Right atrium auricular region (tissue), 2 donors: ENCODE measurements at places on chromosomes 5 and 9. TPM values are rescaled to one million over a fixed set of nuclear protein-coding genes. Genes with fewer than 3 reads are reported as not detected.
A peak's percentile ranks its signal among the peaks of the same experiment; 100 is the strongest.

Gene PKD2L2
- total RNA-seq: not detected

Gene TMEM215
- not detected for total RNA-seq

Gene CDX1
- total RNA-seq: not detected

Gene LTC4S
- total RNA-seq: 11.1 TPM

Gene ASPN
- total RNA-seq: 29.0 TPM

- no peaks in the 10 kb centered on the region for H3K27me3 ChIP-seq
- H3K4me1 ChIP-seq: no peaks in the 10 kb centered on the region
- no peak for DNase-seq
- no peaks in the 10 kb centered on the region for H3K36me3 ChIP-seq
- H3K27ac ChIP-seq: no peak overlapping the region
Observed at GRCh38 chr5:24773261-24773660, 128.5 kb upstream of the CDH10 start.

DNA sequence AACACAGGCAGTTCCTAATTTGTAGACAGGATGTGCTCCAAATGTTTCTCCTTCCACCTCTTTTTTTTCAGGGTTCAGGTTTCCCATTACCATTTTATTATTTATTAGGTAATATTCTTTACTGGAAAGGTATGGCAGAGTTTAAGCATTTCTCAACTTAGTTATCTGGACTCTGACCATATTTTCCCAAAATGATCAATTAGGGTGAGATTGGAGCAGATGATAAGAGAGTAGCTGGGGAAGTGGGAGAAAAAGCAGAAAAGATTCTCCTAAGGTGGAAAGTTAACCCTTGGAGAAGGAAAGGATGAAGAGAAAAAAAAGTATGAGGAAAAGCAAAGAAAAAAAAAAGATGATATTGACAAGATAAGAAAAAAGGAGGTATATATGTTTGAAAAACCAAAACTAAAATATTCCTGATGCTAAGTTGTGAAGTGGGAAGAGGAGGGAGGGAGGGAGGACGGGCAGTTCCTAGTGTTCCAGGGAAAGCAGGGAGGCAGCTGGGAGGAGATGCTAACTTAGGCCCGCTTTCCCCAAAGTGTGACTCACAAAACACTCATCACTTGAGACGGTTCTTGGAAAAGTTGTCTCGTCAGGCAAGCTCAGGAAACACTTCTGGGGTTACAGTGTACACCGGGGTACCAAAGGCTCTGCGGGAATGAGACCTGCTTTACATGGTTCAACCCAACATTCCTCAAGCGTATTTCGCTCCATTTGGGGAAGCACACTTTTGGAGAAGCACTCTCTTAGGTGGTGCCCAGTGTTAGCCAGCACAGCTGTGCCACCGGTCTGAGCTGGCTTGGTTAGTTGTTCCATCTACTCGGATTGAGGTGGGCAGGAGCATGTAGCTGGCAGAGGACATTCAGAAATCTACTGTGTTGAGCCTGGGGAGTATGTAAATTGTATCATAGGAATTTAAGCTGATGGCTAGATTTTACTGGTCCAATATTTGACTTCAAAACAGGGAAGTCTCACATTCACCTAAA is 35.1 kb downstream of the B4GALT1 start:
- no peak overlapping the region for H3K4me3 ChIP-seq
- peaks cover 67% of the 10 kb centered on the region for H3K36me3 ChIP-seq
- peak overlapping the region; percentile 37 for H3K27ac ChIP-seq
- no peaks in the 10 kb centered on the region for H3K27me3 ChIP-seq

DNA sequence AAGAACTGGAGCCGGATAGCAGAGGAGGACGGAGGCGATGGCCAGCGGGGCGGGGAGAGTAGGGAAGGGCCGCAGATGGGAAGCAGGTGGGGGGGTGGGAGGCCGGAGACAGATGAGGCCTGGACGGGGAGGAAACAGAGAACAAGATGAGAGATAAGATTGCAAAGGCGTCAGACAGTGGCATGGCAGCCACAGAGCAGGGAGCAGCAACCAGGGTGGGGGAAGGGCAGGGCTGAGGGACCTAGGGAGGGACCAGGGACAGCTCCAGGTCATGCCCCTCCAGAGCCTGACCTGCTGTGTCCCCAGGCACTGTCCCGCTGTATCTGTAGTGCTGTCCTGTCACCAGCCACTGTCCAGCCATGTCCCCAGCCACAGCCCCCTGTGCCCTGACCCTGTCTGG is 49.6 kb upstream of the LMX1B start:
- no peaks in the 10 kb centered on the region for H3K27me3 ChIP-seq
- DNase-seq: no peak
- no peak overlapping the region for H3K4me3 ChIP-seq
- no peak overlapping the region for H3K27ac ChIP-seq

DNA sequence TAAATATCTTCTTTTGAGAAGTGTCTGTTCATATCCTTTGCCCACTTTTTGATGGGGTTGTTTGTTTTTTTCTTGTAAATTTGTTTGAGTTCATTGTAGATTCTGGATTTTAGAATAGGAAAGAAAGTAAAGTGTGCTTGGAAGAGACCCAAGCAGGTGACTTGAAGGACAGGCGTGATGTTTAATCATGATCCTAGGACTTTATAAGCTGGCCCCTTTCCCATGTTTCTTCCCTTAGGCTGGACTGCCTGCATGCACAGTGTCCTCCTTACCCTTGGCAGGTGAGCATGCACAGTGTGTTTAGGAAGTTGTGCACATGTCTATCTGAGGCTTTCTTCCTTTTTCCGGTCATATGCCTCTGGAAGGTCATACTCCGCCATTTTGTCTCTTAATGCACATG is 61.3 kb downstream of the ISOC1 start:
- no peak overlapping the region for H3K27ac ChIP-seq
- H3K36me3 ChIP-seq: no peaks in the 10 kb centered on the region
- H3K27me3 ChIP-seq: no peaks in the 10 kb centered on the region

- H3K4me3 ChIP-seq: no peak overlapping the region
- DNase-seq: no peak
- H3K27ac ChIP-seq: no peak overlapping the region
- H3K36me3 ChIP-seq: peaks cover 18% of the 10 kb centered on the region
- no peaks in the 10 kb centered on the region for H3K27me3 ChIP-seq
Observed at GRCh38 chr5:180304431-180305375, 12.8 kb upstream of the MAPK9 start.

DNA sequence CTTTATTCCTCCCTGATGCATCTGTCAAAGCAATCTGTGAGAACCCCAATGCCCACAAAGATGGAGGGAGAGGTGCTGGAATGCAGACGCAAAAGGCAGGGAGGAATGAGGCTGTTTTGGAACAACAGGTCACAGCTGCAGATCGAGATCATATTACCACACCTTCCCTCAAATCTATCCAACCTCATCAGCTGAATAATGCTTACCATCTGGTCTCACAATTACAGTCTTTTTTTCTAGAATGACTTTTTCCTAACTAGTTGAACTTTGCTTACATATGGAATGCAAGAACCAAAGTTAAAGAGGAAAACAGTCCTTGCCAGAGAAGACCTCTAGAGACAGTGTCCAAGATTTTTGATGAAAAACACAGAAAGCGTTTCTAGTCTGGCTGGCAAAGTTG is 158.1 kb downstream of the LPAR1 start:
- H3K36me3 ChIP-seq: peaks cover 4% of the 10 kb centered on the region
- no peaks in the 10 kb centered on the region for H3K4me1 ChIP-seq
- H3K4me3 ChIP-seq: no peak overlapping the region

DNA sequence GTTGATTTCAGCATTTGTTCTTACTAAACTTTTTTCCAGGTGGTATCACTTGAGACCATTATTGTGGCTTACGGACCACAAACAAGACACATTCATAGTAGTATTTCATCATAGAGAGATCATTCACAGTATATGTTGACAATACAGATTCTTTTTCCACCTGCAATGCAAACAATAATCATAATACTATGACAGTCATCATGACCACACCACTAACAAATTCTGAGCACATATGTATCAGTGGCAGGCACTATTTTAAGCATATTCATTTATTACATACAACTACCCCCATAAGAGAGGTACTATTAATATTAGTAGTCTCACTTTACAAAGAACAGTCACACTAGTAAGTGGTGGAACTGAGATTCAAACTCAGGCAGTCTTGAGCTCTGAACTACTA is 31.0 kb upstream of the C9orf40 start:
- H3K27ac ChIP-seq: no peak overlapping the region
- H3K4me1 ChIP-seq: no peaks in the 10 kb centered on the region
- DNase-seq: no peak

DNA sequence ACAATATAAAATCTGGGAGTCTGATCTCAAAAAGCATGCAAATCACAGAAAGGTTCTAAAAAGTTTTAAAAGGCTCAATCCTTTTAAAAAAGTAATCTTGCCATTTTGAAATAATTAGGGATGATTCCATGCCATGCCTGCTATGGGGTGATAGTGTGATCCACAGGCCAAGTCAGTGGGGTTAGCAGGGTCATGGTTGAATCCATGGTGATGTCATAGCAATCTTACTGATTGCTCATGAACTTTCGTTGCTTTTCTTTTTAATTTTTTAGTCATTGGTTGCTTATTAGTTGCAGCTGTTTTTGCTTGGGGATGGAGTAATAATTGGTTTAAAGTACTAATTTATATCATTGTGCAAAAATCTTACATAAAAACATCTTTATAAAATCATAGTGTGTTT is 485.0 kb downstream of the ENC1 start:
- DNase-seq: no peak
- H3K27me3 ChIP-seq: no peaks in the 10 kb centered on the region
- H3K27ac ChIP-seq: no peak overlapping the region
- no peaks in the 10 kb centered on the region for H3K4me1 ChIP-seq
- no peaks in the 10 kb centered on the region for H3K36me3 ChIP-seq

- H3K4me1 ChIP-seq: peaks cover 24% of the 10 kb centered on the region
- H3K36me3 ChIP-seq: no peaks in the 10 kb centered on the region
- peaks cover 35% of the 10 kb centered on the region for H3K27me3 ChIP-seq
- H3K4me3 ChIP-seq: no peak overlapping the region
- H3K27ac ChIP-seq: no peak overlapping the region
- DNase-seq: no peak
Observed at GRCh38 chr5:51380603-51381207, 2.5 kb upstream of the ISL1 start.

DNA sequence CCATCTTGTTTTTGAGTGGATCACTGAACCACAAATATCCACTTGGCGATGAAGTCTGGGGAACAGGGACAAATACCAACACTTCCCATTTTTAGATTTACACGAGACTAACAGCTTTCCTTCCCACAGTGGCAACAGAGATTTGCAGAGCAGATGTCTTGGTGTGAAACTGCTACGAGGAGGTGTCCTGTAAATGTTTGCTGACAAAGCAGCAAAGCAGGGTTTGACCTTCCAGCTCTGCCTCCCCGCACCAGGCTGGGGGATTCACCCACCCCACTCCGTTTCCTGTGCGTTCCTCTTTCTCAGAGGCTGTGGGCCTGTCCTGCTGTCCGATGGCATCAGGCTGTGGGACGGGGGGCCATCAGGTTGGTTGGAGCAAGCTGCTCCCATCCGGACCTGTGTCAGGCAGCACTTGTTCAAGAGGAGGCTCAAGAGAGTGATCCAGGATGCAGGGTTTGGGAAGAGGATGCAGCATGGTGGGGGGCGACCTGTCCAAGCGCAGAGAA is 693 bp upstream of the RGS3 start:
- peak overlapping the region; percentile 89 for H3K27ac ChIP-seq
- peak; percentile 49 for DNase-seq
- no peaks in the 10 kb centered on the region for H3K36me3 ChIP-seq
- no peaks in the 10 kb centered on the region for H3K4me1 ChIP-seq
- peak overlapping the region; percentile 51 for H3K4me3 ChIP-seq

DNA sequence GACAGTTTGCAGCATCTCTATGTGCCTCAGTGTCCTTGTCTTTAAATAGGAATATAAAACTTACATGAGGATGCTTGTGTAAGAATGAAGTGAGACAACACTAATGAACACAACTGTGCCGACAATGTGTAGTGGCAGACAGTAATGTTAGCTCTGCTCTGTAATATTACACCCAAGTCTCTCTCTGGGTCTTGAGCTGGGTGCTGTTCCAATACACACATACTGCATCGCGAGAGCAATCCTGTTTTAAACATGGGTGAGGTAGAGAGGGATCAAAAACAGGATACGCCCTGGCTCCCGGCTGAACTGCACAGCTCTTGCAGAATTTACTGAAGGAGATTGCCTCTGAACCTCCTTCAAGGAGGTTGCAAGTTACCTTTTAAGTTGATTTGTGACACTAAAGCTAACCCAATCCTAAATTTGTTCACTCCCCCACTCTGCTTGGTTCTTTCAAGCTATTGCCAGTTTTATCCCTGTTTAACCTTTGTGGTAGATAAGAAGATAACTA is 155.2 kb upstream of the ISL1 start:
- no peak overlapping the region for H3K27ac ChIP-seq
- H3K4me1 ChIP-seq: no peaks in the 10 kb centered on the region
- no peak overlapping the region for H3K4me3 ChIP-seq
- no peaks in the 10 kb centered on the region for H3K27me3 ChIP-seq
- H3K36me3 ChIP-seq: no peaks in the 10 kb centered on the region

GRCh38 chr5:135700731-135701130 is 121.9 kb upstream of the CXCL14 start:
- H3K27me3 ChIP-seq: no peaks in the 10 kb centered on the region
- DNase-seq: peak; percentile 50
- no peak overlapping the region for H3K27ac ChIP-seq
- H3K4me3 ChIP-seq: no peak overlapping the region
- H3K36me3 ChIP-seq: no peaks in the 10 kb centered on the region
- H3K4me1 ChIP-seq: no peaks in the 10 kb centered on the region

- H3K27ac ChIP-seq: no peak overlapping the region
- H3K27me3 ChIP-seq: no peaks in the 10 kb centered on the region
- no peak overlapping the region for H3K4me3 ChIP-seq
- no peaks in the 10 kb centered on the region for H3K4me1 ChIP-seq
- DNase-seq: no peak
- no peaks in the 10 kb centered on the region for H3K36me3 ChIP-seq
Observed at GRCh38 chr9:103819936-103820335, 274.2 kb upstream of the SMC2 start.

DNA sequence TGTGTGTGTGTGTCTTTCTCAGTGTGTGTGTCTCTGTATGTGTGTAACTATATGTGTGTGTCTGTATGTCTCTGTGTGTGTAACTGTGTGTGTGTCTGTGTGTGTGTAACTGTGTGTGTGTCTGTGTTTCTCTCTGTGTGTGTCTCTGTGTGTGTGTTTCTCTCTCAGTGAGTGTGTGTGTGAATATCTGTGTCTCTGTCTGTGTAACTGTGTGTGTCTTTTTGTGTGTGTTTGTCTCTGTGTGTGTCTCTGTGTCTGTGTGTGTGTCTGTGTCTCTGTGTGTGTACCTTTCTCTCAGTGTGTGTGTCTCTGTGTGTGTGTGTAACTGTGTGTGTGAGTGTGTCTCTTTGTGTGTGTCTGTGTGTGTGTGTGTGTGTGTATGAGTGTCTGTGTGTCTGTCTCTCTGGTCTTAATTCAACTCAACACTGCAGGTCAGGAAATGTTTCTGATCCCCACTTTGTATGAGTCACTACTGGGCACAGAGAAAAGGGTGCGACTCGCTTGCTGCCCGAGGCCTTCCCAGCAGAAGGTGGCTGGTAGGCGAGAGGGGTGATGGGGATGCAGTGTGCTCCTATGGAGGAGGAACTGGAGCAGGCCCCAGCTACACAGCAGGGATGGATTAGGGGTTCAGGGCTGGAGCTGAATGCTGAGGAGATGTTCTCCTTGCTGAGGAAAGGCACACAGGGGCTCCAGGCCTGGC is 52.1 kb downstream of the NSG2 start:
- no peaks in the 10 kb centered on the region for H3K27me3 ChIP-seq
- H3K36me3 ChIP-seq: no peaks in the 10 kb centered on the region
- H3K4me1 ChIP-seq: no peaks in the 10 kb centered on the region
- no peak overlapping the region for H3K27ac ChIP-seq
- no peak for DNase-seq
- H3K4me3 ChIP-seq: no peak overlapping the region
